ENCODE measurements at places on chromosomes 12 and 14.

- no peak for DNase-seq
Measured at GRCh38 chr14:35543006-35543405, 9.0 kb downstream of the INSM2 start.

- peak; percentile 82 for DNase-seq
Measured at GRCh38 chr14:56119201-56119981, 1.2 kb downstream of the PELI2 start.

DNA sequence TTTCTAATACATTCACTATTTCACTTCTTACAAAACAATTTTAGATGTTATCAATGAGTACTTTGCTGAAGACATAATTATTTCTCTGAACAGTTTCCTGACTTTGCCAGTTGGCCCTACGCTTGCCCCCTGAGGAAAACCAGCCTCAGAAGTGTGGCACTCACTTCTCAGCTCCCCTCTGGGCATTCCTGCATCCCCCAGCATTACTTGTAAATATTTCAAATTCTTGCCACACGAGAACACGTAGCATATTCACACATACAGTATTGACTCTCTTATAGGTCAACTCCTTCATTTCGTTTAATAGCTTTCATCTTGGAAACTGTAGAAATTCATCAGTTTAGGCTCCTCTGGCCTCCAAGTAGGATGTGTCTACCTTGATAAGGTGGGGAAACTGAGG lies 65.2 kb downstream of the OTX2 start:
- no peak for DNase-seq

DNA sequence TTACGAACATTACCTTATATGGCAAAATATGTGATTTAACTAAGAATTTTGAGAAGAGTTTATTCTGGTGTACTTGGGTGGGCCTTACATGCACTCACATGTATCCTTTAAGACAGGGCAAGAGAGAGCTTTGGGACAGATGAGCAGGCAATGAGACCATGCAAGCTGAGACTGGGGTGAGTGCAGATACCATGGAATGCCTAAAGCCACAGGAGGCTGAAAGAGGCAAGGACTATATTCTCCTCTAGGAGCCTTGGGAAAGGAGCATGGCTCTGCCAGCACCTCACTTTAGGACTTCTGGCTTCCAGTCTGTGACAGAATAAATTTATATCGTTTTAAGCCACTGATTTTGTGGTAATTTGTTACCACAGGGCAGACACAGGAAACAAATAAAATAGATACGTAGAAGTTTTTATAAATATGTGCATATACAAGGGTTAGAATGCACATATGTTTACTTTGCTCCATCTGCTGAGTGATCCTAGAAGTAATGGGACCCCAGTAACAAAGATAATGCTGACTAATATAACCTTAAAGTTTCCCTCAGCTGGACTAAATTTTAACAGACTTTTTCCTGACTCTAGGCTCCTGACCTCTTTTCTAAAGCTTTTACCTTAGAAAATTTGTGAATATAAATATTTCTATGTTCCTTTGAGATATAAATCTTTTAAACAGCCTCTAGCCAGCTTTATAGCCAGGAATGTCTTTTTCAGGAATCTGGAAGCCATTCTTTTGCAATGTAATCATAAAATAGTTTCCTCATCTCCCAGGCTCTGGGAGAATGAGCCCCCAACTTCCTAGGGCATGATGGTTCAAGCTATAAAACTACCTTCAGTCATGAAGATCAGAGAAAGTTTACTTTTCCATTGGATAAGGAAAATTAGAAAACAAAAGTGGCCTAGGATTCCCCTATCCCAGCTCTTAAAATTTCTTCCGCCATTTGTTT lies 216.8 kb downstream of the PPFIA2 start:
- no peak for DNase-seq

DNA sequence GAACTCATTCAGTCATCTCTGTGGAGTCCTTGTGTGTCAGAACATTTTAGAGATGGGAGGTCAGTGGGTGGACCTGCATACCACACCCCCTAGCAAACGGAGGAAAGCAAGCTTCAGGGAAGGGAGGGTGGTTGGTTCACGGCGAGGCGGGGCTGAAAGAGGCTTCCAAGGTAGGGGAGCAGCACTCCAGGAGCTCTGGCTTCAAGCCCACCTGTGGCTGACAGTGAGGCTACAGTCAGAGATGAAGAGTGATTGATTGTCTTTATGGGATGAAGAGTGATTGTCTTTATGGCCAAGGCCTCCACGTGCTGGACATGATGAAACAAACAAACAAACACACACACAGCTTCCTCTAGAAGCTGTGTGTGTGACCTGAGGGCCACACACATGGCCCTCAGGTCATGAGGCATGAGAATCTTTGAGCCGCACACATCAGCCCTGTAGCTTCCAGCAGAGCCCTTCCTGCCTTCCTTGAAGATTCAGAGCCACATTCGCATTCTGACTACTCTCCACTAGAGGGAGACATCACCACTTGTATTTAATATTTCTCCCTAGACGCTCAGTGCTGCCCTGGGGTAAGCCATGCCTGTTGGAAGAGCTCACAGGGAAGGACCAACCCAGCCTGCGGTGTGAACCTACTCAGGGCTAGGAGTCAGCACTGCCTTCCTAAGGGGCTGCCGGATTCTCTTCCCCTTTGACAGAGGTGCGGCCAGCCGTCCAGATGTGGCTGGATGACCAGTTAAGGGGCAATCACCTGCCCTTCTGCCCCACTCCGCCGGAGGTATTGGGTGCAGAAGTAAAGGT lies 54.4 kb upstream of the KCNA1 start:
- DNase-seq, result peak; percentile 96

DNA sequence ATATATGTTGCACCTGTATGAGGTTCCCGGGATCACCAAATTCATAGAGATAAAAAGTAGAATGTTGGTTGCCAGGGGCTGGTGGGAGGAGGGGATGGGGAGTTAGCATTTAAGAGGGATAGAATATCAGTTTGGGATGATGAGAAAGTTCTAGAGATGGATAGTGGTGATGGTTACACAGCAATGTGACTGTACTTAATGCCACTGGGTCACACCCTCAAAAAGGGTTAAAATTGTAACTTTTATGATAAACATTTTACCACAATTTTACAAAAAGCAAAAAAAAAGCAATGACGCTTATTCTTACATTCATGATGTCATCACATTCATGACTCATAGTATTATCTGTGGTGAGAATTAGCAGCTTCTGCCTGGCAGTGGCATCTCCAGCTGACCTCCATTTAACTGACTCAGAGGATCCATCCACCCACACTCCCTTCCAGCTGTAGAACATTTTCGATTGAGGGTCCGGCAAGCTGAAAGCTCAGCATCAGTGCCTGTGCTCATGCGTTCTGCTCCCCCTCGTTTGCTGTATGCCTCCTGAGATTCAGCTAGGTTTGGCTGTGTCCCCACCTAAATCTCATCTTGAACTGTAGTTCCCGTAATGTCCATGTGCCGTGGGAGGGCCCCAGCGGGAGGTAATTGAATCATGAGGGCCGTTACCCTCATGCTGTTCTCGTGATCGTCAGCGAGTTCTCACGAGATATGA lies 64.8 kb upstream of the TMEM260 start:
- DNase-seq, result no peak

- DNase-seq, result no peak
Measured at GRCh38 chr12:52634266-52635056, 16.1 kb upstream of the KRT73 start.

- peak; percentile 35 for DNase-seq
Measured at GRCh38 chr14:21768116-21768874, 94.7 kb upstream of the OR4E1 start.

- DNase-seq, result no peak
Measured at GRCh38 chr14:52266179-52266578, 1.3 kb upstream of the PTGDR start.

- DNase-seq, result no peak
Measured at GRCh38 chr12:63900922-63901793, 56.7 kb downstream of the SRGAP1 start.

GRCh38 chr12:121086781-121087295 lies 45.8 kb upstream of the P2RX7 start:
- peak; percentile 20 for DNase-seq

- DNase-seq, result peak; percentile 91
Measured at GRCh38 chr14:75277008-75277814, 1.4 kb upstream of the FOS start.

GRCh38 chr14:77026166-77026929 lies 2.2 kb downstream of the IRF2BPL start:
- peak; percentile 76 for DNase-seq

DNA sequence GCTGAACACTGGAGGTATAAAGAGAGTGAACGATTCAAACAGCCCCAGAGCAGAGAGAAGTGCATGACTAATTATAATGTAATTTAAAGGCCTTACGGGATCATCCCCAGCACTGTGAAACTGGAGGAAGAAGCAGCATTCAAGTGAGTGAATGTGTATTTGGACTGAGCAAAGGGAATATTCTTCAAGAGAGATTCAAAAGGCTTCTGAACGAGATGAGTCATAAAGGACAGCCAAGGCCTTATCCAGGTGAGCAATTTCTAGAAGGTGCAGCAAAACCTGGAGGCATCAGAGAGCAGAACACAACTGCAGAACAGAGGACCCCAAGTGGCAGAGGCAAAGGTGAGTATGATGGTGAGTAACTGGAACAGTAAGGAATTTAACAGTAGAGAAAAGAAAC lies 127.2 kb downstream of the BCAT1 start:
- DNase-seq, result no peak

- DNase-seq, result no peak
Measured at GRCh38 chr14:24051176-24051788, 527 bp upstream of the CARMIL3 start.

GRCh38 chr14:100857233-100857922 lies 31.5 kb downstream of the MEG3 start:
- DNase-seq, result no peak

DNA sequence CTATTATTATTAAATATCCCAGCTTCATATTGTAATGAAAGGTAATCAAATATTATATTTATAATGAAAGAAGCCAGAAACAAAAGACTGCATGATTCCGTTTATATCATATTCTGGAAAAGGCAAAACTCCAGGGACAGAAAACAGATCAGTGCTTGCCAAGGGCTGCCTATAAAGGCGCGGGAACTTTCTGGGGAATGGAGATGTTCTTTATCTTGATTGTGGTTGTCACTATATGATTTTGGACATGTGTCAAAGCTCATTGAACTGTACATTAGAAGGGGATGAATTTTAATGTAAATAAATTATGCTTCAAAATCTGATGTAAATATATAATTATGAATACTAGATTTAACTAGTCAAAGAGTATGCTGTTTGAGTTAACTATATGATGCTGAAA lies 115.4 kb upstream of the KRAS start:
- no peak for DNase-seq

DNA sequence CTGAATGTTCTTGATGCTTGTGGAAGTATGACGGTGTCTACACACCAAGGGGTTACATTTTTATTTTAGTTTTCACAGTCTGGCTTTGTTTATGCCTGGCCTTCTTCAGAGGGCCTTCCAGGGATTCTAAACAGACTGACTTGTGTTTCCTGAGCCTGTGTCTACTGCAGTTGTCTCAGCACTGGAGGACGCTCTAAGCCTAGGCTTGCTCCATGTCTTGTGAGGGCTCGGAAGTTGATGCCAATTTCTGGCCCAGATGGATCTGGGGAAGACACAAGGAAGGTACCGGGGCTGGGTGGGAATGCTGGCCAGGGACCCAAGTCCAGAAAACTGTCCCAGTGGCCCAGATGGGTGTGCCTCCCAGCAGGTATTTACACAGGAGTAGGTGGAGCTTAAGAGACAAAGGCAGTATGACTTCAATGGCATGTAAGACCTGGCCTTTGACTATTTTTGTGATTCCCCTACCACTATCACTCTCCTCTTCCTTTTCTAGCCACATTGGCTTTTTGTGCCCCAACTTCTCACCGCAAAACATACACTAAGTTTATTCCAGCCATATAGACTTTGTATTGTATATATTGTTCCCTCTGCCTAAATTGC lies 56.9 kb downstream of the GPR137C start:
- no peak for DNase-seq

GRCh38 chr14:72686101-72686500 lies 207.8 kb downstream of the DPF3 start:
- no peak for DNase-seq

- DNase-seq, result peak; percentile 18
Measured at GRCh38 chr14:62138593-62138992, 376.4 kb downstream of the SNAPC1 start.

Data from eye (tissue), 1 donor.